ENCODE measurements at places on chromosomes 2 and 18.

GRCh38 chr18:5817816-5818215, 77.5 kb downstream of the TMEM200C start:
- no peak for DNase-seq

- no peak for DNase-seq
Measured at GRCh38 chr2:128612628-128613027, 294.0 kb upstream of the HS6ST1 start.

DNA sequence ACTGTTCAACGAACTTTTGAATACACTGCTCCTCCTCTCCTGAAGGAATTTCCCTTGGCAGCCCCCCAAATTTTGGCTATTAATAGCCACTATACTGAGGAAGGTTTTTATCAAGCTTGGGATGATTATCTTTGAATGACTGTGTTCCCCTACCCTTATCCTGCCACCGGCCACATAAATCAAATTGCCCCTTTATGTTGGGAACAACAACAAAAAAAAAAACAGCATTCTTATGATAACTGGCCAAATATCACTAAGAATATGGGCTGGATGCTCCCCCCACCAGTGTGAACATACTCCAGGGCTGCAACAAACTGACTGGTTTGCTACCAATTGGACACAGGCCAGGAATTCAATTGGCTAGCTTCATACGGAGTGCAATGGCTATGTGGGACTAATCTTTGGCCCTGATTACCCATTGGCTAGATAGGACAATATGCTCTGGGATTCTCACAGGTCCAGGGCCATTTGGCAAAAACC, 20.6 kb downstream of the DUSP11 start:
- DNase-seq = no peak

GRCh38 chr2:105777506-105778055, 32.9 kb downstream of the NCK2 start:
- DNase-seq = no peak

GRCh38 chr2:9538000-9538507, 17.6 kb downstream of the ADAM17 start:
- no peak for DNase-seq

DNA sequence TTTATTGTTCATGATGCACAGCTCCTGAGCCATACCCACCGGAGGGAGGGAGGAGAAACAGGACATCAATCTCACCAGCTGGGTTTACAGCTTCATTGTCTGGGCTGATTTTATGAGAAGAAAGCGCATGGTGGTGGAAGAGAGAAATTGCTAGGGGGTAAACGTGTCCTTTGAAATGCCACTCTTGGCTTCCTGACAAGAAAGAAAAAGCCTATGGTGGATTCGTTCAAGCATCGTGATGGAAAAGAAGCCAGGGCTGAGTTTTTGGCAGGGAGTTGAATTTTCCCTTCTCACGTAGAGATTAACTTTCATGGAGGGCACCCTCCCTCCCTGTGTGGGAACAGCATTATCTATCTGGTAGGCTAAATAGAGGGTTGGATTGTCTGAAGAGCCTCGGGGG, 502.0 kb downstream of the SLC4A3 start:
- no peak for DNase-seq

DNA sequence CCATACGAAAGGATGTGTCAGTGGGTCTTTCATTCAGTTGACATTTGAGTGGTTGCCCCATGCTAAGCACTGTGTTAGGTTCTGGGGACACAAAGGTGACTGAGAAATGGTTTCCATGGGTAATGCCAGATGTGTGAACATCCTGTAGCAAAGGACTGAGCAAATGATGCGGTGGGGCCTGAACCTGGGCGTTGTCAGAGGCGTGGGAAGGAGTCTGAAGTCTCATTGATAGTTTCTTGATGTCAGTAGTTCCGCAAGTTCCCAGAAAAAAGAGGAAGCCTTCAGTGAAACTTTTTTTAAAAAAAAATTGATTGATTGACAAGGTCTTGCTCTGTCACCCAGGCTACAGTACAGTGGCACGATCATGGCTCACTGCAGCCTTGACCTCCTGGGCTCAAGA, 56.9 kb downstream of the LIMS1 start:
- no peak for DNase-seq

All from epithelial cell of prostate (primary cell).